ENCODE measurements at places on chromosomes 5 and 9. TPM values are rescaled to one million over a fixed set of nuclear protein-coding genes. Genes with fewer than 3 reads are reported as not detected.

GRCh38 chr5:56631719-56632118, 183.6 kb upstream of the MAP3K1 start:
- no peak for DNase-seq

- no peak for DNase-seq
Observed at GRCh38 chr5:143153332-143154119, 250.0 kb downstream of the NR3C1 start.

DNA sequence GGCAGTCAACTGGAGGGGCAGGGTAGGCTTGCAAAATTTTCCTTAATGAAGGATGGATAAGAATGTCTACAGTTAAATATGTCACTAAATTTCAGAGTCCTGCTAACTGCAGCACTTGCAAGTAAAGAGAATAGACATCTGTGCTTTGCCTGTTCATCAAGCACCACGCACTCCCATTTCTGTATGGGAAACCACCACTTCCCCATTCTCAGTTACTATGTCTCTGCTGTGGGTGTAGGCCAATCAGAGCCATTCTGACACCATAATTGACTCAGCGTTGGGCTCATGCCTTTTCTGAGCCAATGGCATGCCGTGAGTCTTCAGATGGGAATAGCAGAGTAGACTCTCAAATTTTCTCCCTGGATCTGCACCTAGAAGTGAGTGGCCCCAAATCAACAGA, 247.5 kb downstream of the GABRB2 start:
- no peak for DNase-seq

DNA sequence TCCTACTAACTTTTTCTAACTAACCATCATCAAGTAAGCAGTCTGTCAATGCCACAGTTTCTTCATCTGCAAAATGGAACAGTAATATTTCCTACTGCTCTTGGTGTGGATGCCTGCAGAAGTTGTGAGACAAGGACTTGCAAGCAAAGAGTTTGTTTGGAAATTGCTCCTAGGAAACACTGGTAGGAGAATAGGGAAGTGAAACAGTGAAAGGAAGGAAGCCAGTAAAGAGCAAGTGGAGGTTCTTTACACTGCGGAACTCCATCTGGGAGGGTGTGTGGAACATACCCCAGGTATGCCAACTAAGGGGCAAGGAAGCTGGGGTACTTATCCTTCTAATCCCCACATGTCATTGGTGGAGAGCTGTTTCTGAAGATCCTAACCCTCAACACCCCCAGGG, 119.9 kb downstream of the FOXD1 start:
- DNase-seq, result no peak

- DNase-seq, result peak; percentile 52
Observed at GRCh38 chr9:137113385-137114159, 961 bp downstream of the DPP7 start.

DNA sequence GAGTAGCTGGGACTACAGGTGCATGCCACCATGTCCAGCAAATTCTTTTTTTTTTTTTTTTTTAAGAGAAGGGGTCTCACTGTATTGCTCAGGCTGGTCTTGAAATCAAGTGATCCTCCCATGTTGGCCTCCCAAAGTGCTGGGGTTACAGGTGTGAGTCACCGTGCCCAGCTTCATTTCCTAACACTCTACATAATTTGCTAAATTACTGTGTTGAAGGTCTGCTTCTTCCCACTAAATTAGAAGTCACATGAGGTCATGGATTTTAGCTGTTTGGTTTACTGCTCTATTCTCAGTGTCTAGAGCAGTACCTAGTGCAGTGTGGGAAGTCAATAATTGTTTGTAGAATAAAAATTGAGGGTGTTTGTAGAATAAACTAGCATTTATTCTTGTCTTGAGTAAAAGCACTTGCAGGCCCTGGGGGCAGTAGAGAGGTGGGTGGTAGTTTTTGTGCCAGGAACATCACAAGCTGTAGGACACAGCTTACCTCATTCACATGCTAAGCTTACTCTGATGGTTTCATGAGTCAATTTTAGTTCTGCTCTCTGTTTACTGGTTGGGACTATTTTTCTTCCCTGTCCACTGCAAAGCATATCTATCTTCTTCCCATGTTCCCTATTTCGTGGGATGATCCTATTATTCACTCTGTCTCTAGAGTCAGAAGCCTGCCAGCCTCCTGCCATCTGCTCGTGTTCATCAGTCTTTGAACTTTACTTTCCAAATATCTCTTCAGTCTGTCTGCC, 7.0 kb downstream of the TEX48 start:
- no peak for DNase-seq

DNA sequence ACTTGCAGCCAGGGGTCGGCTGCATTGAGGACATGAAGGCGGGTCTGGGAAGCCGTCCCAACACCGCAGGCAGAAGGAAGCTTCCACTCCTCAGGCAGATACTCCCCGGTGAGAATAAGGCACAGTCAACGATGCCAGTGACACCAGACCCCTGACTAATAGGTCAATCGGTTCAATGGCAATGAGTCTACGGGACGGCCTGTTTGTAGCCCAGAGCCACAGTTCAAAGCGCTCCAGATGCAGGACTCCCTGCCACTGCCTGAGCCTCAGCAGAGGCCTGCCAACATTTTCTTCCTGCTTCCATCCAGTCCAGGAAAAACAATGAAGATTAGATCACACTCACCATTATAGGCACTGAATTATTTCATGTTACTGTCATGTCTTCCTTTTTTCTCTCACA, 84.5 kb upstream of the SIMC1 start:
- no peak for DNase-seq

DNA sequence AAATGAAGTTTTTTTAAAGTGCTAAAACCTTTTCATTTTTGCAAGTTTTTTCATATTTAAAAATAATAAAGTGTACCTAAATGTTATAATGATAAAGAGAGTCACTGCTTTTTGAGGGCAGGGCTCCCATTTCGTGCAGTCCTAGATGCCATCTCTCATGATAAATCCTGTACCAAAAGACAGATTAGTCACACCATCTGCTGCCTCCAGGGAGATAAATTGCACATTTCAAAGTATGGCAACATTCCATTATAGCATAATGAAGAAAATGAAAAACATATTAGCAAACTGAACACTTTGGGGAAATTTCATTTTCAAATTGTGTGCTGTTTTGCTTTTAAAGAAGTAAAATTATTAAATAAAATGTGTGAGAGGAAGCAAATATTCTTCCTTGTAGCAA, 257.2 kb downstream of the KIAA0825 start:
- no peak for DNase-seq

GRCh38 chr9:132214027-132214622, 52.3 kb downstream of the NTNG2 start:
- DNase-seq, result no peak

DNA sequence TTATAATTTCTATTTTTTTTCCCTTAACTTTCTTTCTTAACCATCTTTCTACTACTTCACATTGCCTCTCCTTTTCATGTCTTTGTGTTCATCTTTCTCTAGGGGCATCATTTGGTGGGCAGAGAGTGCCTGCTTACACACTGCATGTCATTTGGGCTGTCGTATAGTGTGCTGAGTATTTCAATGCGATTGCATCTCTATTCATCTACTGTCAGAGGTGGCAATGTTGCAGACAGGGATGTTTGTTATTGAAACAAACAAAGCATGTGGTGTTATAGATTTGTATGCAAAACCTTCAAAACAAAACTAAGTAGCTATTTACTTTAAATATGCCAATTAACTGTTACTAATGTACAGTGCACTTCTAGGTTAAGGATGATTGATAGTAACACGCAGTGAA, 141.1 kb upstream of the MEF2C start:
- DNase-seq, result no peak

GRCh38 chr5:55568654-55569512, 34.1 kb upstream of the PLPP1 start:
- DNase-seq, result no peak

DNA sequence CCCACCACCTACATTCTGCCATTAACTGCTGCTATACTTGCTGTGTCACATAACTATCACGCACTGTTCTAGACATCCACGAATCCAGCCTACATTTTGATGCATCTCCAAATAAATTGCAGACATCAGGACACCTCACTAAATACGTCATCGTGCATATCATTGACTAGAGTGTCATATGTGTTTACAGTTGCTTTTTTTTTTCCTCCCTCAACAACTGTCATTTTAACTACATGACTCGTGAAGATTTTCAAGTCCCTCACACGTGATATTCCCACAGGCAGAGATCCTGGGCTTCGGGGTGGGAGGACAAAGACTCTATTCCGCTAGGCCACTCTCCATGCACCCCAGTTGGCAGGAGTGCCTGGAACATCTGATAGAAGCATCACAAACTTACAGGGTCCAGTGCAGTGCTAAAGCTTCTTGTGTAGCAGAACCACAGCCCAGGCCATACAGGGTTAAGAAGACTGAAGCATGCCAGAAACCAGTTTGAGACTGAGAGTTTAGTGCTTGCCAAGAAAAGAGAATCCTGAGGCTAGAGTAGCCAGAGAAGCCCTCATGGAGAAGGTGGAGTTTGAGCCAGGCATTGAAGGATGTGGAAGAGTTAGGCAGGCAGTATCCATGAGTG, 1.1 kb downstream of the PCYOX1L start:
- DNase-seq, result no peak

- DNase-seq, result no peak
Observed at GRCh38 chr5:125486634-125487033, 740.2 kb upstream of the ZNF608 start.

DNA sequence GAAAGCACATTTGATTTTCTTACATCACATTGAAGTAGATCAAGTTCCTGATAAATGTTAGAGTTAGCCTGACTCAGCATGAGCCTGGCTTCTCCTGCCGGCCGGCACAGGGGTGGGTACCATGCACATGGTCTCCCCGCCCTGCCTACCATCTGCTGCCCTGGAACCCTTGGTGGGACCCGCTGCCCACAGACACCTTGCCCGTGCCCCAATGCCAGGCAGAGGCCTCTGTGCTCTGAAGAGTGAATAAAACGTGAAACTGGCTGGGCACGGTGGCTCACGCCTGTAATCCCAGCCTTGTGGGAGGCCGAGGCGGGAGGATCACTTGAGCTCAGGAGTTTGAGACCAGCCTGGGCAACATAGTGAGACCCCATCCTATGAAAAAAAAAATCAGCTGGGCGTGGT, 17.3 kb downstream of the EXD3 start:
- DNase-seq, result no peak

- no peak for DNase-seq
Observed at GRCh38 chr5:92998456-92998855, 582.6 kb downstream of the NR2F1-AS1 start.

- DNase-seq, result no peak
Observed at GRCh38 chr9:127575875-127576778, 36.0 kb upstream of the STXBP1 start.

DNA sequence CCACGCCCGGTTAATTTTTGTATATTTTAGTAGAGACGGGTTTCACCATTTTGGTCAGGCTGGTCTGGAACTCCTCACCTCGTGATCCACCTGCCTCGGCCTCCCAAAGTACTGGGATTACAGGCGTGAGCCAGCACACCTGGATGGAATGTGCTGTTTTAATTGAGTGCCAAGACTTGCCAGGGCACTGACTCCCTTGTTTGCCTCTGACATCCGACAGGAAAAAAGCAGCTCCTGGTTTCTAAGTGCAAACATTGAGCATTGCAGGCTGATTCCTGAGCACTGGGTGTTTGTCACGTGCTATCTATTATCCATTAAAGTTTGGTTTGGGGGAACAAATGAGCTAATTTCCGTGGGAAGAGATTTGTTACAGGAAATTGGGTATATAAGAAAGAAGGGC, 70.6 kb upstream of the CKMT2 start:
- no peak for DNase-seq

GRCh38 chr5:39200081-39200480, 19.3 kb downstream of the FYB1 start:
- DNase-seq, result no peak

- no peak for DNase-seq
Observed at GRCh38 chr5:39598661-39599248, 174.0 kb upstream of the DAB2 start.

GRCh38 chr5:72537166-72537565, 30.0 kb upstream of the ZNF366 start:
- DNase-seq, result no peak

GRCh38 chr5:137236252-137236651, 262.9 kb downstream of the SPOCK1 start:
- DNase-seq, result no peak

DNA sequence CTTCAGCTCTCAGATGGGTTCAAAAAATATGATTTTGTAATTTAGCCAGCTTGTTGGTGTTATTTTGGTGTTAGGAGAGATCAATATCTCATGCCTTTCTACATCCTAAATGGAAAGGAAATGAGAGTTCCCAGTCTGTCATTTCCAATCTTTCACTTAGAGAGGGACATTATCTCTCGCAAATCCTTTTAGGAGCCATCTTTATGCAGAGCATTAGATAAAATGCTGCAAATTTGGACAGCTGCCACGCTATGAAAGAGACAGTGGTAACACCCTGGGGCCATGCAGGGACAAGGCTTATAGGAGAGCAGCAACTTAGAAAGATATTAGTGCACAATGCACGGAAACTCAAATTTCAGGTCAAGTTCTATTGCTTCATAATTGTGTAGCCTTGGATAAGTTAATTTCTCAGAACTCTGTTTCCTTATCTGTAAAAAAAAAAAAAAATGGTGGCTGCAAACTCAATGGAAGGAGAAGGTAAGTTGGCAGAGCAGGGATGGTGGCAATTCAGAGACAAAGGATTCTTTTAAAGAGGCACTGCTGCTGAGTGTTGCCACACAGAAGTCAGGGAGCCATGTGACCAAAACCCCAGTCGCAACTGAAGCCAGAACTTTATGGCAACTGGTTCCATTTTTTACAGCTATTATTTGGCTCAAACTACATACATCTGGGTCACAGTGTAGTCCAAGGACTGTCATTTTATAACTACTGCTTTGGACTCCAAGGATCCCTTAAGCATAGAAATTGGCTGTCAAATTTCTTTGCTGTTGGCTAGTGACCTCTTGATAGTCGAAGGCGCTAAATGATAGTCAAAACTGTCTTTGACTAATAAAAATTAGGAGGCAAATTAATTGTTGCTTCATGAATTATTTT, 210.2 kb downstream of the FRMD3 start:
- no peak for DNase-seq

- DNase-seq, result no peak
Observed at GRCh38 chr5:171386006-171386671, 1.5 kb upstream of the NPM1 start.

GRCh38 chr5:76406673-76407072, 3.6 kb downstream of the IQGAP2 start:
- DNase-seq, result no peak

The PCDHGB5 gene
- 0.20 TPM for polyA plus RNA-seq

The TEX48 gene
- not detected for polyA plus RNA-seq

The SLC27A6 gene
- polyA plus RNA-seq, result not detected

The HCN1 gene
- polyA plus RNA-seq, result not detected

The C5orf52 gene
- polyA plus RNA-seq, result not detected

The TNFSF15 gene
- polyA plus RNA-seq, result 0.01 TPM

The ADCY2 gene
- polyA plus RNA-seq, result not detected

The SPAAR gene
- polyA plus RNA-seq, result not detected

The PCDHGA8 gene
- 0.21 TPM for polyA plus RNA-seq

The ANKRD55 gene
- 0.07 TPM for polyA plus RNA-seq

The CDO1 gene
- 0.12 TPM for polyA plus RNA-seq

The SLC25A2 gene
- 0.29 TPM for polyA plus RNA-seq

The STOML2 gene
- 60.6 TPM for polyA plus RNA-seq

The AJM1 gene
- polyA plus RNA-seq, result 1.7 TPM

The ZNF474 gene
- 0.12 TPM for polyA plus RNA-seq
